ENCODE measurements at places on chromosomes 6 and 20.

DNA sequence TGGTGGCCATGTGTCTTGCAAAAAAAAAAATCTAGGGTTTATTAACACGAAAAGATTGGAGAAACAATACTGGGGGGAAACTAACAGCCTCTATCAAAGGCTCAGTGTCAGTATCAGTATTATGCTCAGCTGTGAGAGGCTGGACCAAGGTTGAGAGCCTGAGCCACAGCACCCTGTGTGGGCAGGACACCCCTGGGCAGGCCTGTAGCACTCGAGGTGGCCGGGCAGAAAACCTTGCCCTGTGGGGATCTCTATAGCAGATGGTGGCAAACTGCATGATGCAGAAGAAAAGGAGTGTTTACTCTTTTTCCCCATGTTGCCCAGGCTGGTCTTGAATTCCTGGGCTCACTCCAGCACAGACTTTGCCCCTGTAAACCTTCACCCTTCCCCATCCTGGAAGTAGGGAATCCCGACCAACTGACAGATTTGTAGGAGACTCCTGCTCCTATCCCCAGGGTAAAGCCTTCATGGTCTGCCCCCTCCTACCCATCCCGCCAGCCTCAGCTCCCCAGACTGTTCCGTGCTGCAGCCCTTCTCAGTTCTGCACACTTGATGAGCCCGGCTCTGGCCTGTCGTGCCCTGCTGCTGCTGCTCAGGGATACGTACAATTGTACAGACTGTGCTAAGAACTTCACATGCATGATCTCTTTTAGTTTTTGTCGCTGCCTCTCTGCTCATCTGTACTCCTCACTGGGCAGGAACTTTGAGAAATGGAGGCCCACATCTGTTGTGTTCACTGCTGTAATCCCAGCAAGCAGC is 8.0 kb upstream of the KIFC1 start:
- DNase-seq: no peak

GRCh38 chr6:169720207-169720855 is 4.0 kb downstream of the PHF10 start:
- DNase-seq: no peak

DNA sequence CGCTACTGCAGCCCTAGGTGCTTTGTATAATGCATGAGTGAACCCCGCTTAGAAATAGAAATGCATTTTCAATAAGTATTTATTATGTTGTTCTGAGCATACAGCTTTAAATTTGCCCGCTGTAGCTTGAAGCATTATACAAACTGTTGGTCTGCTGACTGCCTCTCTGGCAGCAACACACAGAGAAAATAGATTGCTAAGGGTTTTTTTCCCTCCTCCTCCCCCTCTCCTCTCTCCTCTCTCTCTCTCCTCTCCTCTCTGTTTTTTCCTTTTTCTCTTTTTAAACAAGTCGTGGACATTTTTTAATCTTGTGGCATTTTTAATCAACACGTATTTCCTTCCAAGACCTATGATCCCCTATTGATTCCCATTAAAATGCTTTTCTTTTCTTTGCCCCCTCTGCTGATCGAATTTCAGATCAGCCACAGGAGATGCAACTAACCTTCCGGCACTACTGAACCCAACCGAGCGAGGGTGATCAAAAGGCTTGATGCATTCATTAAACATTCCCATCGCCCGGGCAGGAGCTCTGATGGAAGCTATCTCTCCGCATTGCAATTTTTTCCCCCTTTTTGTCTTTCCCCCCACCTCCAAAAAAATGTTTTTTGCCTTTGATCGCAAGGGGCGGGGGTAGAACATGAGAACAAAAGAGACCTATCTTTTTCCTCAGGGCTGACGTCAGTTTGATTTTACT is 90.7 kb upstream of the ARID1B start:
- DNase-seq: peak; percentile 44

GRCh38 chr6:142236691-142237090 is 65.1 kb upstream of the ADGRG6 start:
- no peak for DNase-seq

- no peak for DNase-seq
These were observed 10.7 kb downstream of the PSMG4 start for GRCh38 chr6:3269281-3269975.

DNA sequence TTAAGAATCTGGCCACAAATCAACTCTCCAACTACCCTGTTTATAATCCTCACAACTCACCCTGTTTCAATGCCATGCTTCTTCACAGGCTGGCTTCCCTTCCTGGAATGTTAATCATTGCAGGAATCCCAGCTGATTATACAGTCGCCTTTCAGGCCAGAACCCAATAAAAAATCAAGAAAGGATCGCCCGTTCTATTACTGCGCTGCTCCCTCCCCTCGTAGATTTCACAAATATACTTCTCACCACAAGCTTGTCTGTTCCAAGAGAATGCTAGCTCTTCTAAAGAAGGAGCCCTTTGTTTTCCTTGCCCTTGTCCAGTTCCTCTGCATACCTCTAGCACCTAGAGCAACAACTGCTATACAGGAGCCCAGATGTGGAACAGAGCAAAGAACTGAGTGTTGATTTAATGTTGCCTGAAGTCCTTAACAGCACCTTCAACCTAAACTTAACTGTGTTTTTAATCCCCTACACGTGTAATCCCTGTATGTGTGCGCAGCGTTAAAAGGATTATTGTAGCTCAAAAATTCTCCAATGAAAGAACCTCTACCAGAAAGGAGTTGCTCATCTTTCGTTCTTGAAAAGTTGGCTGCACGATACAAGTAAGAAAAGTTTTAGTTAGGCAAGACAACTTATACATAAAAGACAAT is 988 bp downstream of the ECHDC1 start:
- no peak for DNase-seq

GRCh38 chr6:112827793-112828192 is 480.7 kb downstream of the RFPL4B start:
- DNase-seq: no peak

GRCh38 chr20:23079016-23079351 is 7.1 kb downstream of the CD93 start:
- DNase-seq: peak; percentile 79

DNA sequence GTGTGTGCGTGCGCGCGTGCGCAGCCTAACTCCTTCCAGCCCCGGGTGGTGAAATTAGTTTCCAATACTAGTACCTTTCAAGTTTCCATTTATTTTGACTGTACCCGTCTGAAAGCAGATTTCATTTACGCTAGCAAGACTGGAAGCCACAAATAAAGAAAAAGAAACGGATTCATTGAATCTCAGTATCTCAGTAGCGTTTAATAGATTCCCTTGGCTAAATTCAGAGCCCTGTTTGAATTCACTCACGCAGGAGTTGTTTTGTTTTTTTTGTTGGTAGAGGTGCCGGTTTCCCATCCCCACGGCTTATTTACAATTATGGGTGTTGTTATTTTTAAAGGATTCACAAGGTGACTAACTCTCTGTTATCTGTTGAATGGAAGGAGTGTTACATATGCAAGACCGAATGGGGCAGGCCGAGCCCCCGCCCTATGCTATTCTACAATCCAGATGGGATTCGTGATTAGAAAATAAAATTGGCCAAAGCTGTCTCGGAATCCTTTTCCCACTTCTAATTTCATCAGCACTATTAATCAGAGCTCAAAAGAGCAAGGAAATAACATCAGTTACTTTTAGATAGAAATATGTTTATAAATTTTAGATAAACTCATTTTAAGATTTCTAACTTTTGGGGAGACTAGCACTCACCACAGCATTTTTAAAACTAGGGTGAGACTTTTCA is 2.3 kb upstream of the INSM1 start:
- no peak for DNase-seq

DNA sequence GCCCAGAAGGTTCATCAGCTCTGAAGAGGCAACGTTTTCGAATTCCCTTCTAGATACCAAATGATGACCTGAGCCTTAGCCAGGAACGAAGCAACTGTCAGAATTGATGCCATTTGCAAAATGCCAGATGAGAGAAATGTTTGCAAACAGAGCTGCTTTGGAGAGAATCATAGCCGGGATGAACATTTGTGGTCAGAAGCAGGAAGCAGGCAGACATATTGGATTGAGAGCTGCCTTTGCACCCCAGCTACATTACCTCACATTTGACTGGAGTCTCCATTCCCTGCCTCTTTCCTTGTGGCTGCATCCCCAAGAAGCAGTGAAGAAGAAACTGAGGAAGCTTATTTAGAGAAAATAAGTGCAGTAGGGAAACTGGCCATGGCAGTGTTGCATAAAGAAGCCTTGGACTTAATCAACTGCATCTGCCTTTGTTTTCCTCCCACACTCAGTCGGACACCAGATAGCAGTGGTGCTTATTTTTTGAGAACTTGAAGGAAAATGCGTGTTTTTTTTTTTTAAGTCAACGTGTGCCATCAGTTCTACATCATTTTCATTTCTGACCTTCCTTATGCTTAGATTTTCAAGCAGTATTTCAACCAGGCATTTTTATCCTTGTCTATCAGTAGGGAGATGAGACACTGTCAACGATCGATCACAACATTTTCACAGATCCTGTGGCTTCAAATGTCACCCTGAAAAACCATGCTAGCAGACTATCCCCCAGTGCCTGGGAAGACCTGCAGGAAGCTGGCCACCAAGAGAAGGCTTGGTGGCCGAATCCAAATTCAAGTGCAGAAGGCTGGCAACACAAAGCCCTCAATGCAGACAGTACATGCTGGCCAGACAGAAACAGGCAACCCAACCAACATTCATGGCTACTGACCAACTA is 541.2 kb upstream of the JARID2 start:
- no peak for DNase-seq

DNA sequence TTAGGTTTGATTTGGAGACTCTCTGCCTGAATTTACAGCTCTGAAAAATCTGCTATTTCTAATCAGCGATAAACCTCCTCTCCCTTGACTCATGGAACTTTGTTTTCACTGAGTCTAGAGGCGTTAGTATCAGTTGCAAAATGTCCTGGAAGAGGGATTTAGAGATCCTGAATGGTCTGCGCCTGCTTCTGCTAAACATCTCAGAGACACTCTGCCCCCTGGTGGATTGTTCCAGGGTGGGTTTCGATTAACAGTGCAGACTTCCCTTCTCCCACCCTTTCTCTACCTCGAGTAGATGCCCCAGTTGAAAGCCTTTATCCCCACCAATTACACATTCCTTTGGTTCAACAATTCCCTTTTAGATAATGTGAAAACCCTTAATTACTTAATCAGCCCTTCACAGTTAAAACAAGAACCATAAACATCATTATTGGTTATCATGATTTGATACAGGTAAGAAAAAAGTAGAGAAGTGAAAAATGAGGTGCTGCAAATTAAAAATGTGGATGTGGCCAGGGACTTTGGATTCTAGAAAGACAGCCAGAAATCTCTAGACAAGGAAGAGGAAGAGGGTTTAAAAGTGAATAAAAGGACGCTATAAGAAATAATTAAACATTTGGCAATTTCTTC is 5.5 kb downstream of the HTR1B start:
- peak; percentile 87 for DNase-seq

DNA sequence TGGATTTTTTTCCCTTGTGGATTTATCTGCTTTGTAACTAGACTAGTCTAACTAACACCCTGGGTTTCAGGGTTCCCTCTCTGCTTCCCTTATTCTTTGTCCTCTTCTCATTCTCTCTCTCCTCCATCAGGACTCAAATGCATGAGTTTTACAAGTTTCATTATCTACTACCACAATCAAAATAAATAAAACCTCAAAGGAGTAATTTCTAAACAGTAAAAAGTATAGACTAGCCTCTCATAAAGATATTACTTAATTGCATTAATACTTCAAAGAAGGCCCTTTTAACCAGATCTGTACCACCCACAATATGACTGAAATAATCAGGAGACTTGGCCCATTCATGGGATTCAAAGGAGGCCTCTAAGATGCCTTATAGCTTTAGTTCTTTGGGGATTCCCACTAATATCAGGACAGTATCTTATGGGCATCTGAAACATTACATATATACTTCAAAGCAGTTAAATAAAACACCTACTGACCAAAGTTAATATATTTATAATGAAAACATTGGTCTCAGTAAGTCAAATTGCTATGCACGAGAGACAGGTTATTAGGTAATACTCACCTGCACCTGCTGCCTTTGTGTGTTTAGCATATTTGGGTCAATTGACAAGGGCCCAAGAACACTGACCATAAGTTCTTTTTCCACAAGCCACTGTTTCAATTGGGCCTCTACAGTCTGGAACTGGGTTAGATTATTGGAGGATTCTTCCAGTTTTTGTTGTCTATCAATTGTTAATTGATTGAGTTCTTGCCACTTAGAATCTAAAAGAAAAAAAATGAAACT is 85.7 kb downstream of the DST start:
- no peak for DNase-seq

- DNase-seq: no peak
These were observed 82.4 kb downstream of the HDGFL1 start for GRCh38 chr6:22651731-22652130.

DNA sequence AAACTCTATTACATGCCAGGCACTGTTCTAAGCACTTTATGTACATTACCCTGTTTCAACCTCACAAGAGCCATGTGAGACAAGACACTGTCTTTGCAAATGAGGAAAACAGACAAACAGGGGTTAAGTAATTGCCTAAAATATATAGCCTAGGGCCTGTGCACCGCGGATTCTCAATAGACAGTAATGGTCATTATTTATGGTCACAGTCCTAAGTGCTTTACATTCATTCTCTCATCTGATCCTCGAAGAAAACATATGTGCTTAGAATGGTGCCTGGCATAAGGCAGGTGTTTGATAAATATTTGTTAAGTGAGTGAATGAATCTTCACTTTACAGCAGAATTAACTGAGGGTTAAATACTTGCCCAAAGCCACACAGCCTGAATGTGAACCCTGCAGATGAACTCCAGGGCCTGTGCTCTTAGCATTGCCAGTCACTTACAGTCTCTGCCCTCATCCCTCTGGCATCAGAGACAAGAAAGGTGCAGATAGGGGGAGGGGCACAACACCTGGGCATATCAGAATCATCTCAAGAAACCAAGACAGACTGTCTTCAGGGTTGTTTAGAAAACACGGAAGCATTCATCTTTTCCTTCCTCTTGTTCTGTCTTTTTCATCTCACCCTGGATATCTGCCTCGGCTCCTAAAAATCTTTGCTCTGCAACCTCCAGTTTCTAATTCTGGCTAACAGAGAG is 92.8 kb upstream of the SASH1 start:
- DNase-seq: no peak

DNA sequence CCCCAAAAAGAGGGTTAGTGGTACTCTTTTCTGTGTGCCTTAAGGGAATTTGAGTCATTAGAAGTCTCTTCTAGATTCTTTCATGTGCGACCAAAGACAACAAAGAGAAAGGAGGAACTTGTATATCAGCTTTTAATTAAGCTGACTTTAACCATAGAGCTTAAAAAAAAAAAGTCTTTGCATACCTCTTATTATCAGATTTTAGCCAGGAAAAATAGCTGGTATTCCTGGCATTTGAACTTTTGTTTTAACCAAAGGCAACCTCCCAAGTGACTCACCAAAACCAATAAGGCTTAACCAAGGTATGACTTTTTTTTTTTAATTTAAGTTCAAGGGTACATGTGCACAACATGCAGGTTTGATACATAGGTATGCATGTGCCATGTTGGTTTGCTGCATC is 375.0 kb downstream of the CDC5L start:
- DNase-seq: no peak

DNA sequence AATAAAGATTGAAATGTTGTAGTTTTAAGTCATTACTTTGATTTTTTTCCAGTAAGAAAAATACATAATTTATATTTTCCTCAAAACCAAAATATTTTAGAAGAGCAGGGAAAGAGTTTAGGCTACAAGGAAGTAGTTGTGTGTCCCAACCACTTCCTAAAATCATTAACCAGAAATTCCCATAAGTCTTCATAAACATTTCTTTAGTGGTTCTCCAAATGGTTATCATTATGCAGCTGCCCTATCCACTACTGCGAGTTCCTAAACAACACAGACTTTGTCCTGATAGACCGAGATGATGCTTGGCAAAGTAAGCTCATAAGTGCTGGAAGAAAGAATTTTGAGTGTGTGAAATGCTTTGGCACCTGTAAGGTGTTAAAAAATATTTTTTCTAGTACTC is 93.6 kb downstream of the ARMC2 start:
- DNase-seq: no peak

All from glutamatergic neuron (in vitro differentiated cells).